ENCODE measurements at places on chromosomes 1 and 21.

GRCh38 chr1:196373798-196374197, 234.4 kb downstream of the KCNT2 start:
- DNase-seq = no peak

DNA sequence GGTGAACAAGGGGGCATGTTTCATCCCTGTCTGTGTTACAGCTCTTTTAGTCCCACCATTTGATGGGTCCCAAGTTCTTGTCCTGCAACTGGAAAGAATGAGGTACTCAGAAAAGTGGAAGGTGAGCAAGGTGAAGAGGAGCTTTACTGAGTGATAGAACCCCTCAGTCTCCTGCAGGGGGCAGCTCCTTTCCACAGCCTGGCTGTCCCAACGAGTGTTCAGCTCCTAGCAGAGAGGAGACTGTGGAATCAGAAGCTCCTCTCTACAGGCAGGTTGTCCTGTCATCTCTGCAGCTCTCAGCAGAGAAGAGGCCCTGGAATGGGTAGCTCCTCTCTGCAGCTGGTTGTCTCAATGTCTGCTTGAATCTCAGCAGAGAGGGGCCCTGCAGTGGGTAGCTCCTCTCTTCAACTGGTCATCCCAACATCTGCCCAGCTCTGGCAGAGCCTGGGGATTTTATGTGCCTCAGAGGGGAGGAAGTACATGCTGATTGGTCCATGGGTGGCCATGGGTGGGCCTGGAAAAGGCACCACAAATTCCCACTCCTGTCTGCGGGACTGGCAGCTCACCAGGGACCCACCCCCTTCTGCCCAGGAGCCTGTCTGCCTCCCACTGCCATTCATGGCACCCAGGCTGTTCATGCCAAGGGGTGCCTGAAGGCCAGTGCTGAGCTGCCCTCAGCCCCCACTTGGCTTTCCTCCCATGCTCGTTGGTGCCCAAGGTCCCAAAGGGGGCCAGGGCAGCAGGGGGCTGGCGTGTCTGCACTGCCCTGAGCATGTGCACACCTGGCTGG, 25.7 kb downstream of the LDLRAD1 start:
- DNase-seq = no peak

DNA sequence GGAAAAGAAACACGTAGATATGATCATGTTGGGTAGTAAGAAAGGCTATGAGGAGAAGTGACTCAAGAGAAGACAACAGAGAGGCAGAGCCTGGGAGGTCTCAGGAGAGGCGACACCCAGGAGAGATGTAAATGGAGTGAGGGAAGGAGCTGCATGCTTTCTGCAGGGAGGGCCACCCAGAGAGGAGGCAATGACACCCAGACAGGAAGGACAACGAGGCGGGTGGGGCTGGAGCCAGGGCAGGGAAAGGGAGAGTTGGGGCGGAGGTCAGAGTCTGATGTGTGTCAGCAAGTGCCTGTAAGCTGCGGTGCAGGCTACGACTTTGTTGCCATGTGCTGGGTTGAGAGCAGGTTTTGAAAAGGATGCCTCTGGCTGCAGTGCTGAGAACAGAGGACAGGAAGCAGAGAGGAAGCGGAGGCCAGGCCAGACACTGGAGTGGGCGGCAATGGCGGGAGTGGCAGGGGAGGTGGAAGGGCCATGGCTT, 31.3 kb downstream of the SLC1A7 start:
- DNase-seq = no peak

DNA sequence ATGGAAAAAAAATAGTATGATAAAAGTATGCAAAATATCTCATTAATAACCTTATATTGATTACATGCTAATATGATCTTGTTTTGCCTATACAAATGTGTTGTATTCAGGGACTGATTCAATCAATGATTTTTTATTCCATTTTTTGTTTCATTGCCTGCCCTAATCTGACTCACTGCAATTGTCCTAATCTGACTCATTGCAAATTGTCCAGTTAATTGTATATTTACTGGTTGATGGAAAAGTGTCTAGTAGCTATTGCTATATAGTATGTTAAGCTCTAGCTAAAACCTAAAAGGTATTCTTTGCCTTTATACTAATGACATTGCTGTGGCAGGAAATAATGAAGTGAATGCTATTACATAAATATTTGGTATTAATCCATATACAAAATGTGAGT, 728.9 kb upstream of the ZP4 start:
- DNase-seq = no peak

- DNase-seq = no peak
Measured at GRCh38 chr1:150234309-150234565, 1.7 kb downstream of the ANP32E start.

GRCh38 chr1:44489481-44489880, 84.4 kb downstream of the RNF220 start:
- no peak for DNase-seq

DNA sequence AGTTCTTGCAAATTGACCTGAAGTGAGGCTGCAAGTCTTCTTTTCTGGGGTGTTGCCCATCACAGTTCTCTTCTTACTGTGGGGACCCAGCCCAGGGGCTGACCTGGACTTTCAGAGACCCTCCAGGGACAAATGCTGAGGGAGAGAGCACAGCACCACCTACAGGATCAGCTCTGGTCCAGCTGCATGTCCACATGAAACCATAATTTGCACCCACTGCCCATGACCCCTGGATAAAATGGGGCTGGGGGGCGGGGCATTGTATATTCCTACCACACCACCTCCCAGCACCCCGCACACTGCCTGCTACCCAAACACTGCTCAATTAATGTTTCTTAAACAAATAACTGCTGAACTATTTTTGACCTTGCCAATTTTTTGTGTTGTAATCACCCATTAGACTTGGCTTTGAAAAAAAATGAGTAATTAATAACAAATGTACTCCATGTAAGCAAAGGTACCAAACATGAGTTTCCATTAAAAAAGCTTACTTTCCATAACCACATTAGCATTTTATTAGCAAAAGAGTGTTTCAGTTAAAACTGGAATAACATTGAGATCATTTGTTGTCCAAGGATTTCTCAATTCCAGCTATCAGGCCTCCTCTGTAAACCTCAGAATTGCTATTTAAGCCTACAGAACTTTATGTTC, 168.0 kb upstream of the RAB4A start:
- no peak for DNase-seq
